ENCODE measurements at places on chromosomes 6 and 20. TPM values are rescaled to one million over a fixed set of nuclear protein-coding genes. Genes with fewer than 3 reads are reported as not detected.

The IPCEF1 gene
- polyA plus RNA-seq: 0.03 TPM

- no peak for DNase-seq
These were observed 1188.1 kb downstream of the EPHA7 start for GRCh38 chr6:92231171-92231701.

GRCh38 chr6:91366781-91367180 lies 779.9 kb upstream of the MAP3K7 start:
- DNase-seq: no peak

DNA sequence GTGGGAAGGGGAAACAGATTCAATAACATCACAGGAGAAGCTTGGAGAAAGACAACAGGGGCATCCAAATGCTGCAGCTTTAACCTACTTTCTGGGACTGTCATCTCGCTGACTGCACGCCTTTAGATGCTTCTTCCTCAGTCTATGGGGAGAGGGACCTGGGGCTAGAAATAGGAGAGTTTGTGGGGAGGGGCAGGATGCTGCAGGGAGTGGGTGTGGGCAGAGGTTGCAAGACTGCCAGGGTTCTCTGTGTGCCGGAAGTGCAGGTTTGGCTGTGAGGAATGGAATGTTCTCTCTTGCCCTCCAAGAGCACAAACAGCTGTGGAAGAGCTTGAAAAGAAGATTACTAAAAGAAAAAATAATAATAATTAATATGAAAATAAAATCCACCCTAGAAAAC lies 93.2 kb downstream of the FOXO3 start:
- DNase-seq: peak; percentile 64

DNA sequence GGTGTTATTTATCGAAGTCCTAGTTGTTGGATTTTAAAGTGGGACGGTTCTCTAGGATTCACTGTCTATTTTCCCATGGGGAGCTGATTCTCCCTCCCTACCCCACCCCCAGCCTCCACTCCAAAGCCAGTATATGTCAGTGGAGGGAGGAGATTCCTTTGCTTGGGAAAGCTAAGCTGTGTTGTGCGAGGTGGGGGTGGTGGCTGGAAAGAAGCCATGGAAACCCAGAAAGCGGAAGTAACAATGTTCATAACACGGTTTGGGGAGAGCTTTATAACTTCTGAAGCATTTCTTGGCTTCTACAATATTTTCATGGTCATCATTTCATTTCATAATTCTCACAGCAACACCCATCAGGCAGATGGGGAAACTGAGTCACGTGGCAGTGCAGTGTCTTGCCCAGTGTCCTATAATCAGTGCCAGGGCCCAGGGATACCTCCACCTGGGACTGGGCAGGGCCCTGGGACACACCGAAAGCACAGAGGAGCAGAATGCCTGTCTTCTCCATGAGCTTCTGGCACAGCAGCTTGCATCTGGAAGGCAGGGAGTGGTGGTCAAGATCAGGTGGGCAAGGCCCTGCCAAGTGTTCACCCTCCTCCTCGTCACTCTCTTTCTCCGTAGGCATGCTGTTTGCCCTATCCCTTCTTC lies 4.5 kb downstream of the SUN5 start:
- DNase-seq: no peak
